Dermis microvascular lymphatic vessel endothelial cell (primary cell): ENCODE measurements at places on chromosomes 4 and X. TPM values are rescaled to one million over a fixed set of nuclear protein-coding genes. Genes with fewer than 3 reads are reported as not detected.

GRCh38 chr4:73453701-73454005 is 17.6 kb downstream of the AFP start:
- DNase-seq: no peak

DNA sequence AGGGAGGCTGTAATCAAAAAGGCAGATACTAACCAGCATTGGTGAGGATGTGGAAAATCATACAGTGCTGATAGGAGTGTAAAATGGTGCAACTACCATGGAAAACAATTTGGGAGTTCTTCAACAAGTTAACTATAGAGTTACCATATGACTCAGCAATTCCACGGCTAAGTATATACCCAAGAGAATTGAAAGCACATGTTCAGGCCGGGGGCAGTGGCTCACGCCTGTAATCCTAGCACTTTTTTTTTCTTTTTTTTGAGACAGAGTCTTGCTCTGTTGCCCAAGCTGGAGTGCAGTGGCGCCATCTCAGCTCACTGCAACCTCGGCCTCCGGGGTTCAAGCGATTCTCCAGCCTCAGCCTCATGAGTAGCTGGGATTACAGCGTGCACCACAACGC is 15.0 kb upstream of the CD99L2 start:
- no peak for DNase-seq

GRCh38 chr4:77734928-77735327 is 84.2 kb downstream of the CNOT6L start:
- no peak for DNase-seq

L1CAM gene
- 0.13 TPM in 2 replicates for total RNA-seq
